Body of pancreas (tissue), 4 donors: ENCODE measurements at places on chromosomes 2 and 18.

DNA sequence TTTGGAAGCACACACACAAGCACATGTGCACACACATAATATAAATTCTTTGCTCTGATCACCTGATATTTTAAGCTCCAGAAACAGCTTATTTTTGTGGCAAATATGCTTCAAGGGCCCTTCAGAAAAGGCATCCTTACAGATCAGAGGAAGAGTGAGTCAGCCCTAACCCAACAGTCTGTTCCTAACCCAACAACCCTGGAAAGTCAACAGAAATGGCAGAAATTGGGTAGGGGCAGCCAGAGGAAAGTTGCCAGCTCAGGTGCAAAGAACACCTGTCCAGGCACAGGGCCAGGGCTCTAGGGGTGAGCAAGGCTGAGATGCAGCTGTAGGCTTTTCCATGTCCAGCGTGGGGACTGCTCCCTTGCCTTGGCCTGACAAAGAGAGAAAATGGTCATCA is 6.4 kb upstream of the NCKAP5 start:
- DNase-seq = peak; percentile 78

DNA sequence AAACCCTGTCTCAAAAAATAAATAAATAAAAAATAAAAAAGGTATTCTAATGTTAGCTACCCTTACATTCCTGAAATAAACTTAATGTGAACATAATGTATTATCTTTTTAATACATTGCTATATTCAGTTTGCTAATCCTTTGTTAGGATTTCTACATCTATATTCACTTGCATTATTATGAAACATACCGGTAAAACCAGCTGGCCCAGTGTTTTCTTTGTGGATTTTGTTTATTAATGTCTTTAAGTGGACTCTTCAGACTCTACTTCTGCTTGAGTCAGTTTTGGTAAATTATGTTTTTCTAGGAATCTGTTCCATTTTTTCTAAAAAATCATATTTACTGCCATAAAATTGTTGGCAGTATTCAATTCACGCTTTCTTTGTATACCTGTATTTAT is 34.5 kb downstream of the PTPN2 start:
- DNase-seq = no peak

GRCh38 chr2:66507673-66508201 is 72.8 kb downstream of the MEIS1 start:
- DNase-seq = peak; percentile 48

GRCh38 chr2:100754951-100755350 is 65.0 kb upstream of the NPAS2 start:
- no peak for DNase-seq
